Astrocyte of the cerebellum (primary cell): ENCODE measurements at places on chromosomes 4 and X.

DNA sequence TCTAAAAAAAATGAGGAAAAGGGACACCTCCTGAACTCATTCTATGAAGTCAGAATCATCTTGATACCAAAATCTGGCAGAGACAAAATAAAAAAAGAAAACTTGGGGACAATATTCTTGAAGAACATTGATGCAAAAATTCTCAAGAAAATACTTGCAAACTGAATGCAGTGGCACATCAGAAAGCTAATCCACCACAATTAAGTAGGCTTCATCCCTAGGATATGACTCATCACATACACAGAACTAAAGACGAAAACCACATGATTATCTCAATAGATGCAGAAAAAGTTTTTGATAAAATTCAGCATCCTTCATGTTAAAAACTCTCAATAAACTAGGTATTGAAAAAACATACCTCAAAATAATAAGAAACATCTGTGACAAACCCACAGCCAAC, 98.3 kb downstream of the FAM47B start:
- DNase-seq = no peak

DNA sequence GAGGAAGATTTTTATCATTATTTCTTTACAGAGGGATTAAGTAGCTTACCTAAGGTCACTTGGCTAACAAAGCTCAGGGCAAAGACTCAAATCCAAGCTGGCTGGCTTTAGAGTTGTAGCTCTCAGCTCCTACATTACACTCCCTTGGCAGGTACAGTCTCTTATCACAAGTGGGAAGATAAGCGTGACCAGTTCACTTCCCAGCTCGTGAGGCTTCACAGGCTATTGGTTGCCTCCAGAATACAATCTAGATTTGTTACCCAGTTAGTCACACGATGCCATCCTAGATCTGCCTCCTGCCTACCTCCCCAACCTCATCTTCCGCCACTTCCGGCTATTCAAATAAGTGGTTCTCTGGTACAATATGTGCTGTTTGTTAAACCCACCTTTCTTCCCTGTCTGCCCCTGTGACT, 3.7 kb downstream of the MMRN1 start:
- no peak for DNase-seq

DNA sequence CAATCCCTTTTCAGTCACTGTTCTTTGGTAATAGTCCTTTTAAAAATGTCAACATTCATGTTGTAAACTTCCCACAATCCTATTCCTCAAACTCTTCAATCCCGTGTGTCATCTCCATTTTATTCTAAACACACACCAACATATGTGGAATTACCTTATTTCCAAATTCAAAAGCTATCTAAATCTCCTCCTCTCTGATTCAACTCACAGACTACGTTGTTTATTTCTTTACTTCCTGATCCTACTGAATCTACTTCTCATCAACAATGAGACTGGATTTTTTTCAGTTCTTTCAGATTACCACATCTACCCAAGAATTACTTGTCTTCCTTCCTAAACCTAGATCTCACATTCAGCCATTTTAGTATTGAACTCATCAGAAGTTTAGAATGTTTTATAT, 188.2 kb downstream of the GABRB1 start:
- DNase-seq = no peak

GRCh38 chr4:163485589-163485988, 8.9 kb upstream of the TMA16 start:
- no peak for DNase-seq

- no peak for DNase-seq
These were observed 58.9 kb upstream of the RAI2 start for GRCh38 chrX:17919896-17920446.

GRCh38 chr4:22962295-22962694, 269.6 kb downstream of the GBA3 start:
- peak; percentile 36 for DNase-seq

- no peak for DNase-seq
These were observed 66.9 kb upstream of the DAPP1 start for GRCh38 chr4:99749445-99750391.

DNA sequence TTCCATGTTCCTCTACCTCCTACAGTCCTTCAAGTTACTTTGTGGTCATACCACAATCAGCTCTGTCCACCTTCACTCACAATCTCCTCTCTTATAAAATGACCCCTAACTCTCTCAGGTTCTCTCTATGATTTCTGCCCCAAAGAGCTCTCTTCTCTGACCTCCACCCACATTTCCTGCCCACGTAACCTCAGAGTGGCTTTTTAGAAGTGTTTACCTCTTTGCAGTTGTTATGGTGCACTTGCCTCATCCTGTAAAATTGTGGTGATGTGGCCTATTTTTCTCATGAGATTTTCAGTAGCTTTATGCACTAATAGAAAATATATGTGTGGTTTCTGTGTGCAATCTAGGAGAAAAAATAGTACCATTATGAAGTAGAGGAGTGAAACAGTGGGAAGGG, 215.8 kb downstream of the PACRGL start:
- DNase-seq = no peak

GRCh38 chrX:150478496-150479492, 89.6 kb upstream of the MTM1 start:
- DNase-seq = no peak

- peak; percentile 16 for DNase-seq
These were observed 73.3 kb downstream of the MANBA start for GRCh38 chr4:102687373-102687981.

- DNase-seq = no peak
These were observed 6.5 kb upstream of the STBD1 start for GRCh38 chr4:76300012-76300411.

DNA sequence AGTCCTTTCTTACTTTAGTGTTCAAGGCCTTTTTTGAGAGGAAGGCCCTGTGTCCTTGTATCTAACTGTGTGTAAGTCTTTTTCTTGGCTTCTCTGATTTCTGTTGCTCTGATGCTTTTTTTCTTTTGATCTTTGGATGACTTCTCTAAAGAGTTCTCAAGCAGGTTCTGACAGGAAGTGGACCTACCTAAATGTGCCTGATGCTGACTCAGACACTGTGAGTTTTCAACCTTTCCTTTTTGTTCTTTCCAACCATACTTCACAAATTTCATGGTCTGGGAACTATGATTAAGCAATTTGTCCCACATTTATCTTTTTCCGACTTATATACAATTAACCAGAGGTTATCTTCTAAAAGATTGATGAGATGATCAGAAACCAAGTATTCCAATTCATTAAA, 96.5 kb downstream of the SYTL5 start:
- no peak for DNase-seq

DNA sequence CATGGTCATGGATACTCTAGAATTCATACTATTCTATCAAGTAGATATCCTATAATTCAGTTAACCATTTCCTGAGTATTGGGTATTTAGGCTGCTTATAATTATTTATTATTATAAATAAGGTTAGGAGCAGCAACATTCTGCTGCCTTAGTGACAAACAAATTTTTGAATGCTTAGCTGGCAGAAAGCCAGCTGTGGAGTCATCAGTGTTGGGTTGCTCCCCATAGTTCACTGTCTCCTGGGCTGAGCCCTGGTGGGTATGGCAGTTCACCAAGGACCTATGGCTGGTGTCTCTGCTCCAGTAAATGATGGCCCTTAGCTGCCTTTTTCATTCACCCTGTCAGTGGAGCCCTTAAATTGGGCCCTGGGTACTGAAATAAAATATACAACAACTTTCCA, 61.8 kb downstream of the SMARCA5 start:
- DNase-seq = no peak
